ENCODE measurements at places on chromosomes 6 and 20.

DNA sequence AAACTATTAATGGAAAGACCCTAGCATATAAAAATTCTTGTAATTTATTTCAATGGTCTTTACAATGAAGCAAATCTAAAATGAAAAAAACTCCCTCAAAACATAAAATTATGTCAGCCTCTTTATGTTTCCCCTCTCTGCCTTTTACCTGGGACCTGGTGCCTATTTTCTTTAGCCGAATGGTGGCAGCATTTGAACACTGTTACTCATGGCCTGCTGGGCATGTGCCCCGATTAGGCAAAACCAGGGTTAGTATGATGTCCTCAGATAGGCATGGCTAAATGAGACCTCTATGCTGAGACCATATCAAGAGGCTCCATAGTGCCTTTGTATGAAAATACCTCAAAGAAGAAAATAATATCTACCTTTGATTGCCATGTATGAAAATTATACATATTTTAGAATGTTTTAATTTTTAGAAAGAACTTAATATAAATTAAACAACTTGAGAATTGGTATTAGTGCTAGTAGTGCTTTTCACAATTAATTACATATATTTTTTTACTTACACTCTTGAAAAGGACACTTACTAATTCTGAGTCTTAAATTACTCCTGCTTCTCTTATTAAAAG lies 22.5 kb upstream of the C6orf58 start:
- no peak for DNase-seq

GRCh38 chr6:24307881-24308280 lies 50.0 kb downstream of the DCDC2 start:
- no peak for DNase-seq

DNA sequence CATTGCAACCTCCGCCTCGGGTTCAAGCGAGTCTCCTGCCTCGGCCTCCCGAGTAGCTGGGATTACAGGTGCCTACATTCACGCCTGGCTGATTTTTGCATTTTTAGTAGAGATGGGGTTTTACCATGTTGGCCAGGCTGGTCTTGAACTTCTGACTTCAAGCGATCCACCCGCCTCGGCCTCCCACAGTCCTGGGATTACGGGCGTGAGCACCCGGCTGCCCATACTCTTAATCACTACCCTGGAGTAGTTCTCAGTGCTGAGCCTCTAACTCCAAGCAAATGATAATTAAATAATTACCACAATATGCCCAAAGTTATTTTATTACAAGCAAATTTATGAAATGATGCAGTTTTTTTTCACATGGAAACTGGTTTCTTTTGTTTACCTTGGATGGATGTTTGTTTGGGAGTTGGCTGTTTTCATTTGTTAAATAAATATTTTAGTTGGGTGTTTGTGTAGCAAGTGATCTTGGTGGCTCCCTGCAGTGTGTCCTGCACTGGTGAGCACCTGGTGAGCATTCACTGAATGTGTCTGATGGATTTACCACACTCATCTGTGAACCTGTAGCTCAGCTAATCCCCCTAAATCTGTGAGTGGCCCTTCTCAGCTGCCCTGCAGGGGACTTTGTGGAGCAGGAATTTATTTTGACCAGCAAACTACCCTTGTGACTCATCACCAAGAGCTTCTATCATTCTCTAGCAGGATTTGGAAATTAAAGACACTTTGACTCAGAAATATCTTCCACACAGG lies 36.9 kb downstream of the UTRN start:
- peak; percentile 97 for DNase-seq

DNA sequence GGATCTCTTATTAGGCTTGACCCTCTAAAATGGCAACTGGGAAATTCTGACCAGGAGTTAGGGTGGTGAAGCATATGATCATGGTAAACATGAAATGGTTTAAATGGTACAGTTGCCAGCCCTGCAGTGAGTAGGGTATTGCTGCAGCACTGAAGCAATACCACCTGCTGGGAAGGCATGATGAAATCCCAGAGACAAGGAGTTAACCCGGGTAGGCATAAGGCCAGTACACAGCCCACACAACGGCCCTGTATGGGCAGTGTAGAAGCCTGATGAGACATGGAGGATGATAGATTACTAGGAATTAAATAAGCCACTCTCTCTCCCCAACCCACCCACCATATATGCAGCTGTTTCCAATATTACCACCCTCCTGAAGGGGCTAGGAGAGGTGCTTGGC lies 197.4 kb upstream of the MOCS1 start:
- DNase-seq: no peak

GRCh38 chr6:35948725-35949124 lies 27.8 kb upstream of the SRPK1 start:
- DNase-seq: no peak

- no peak for DNase-seq
These were observed 91.9 kb downstream of the FOXF2 start for GRCh38 chr6:1481286-1481685.

- DNase-seq: no peak
These were observed 172.4 kb downstream of the PLCB4 start for GRCh38 chr20:9241232-9241692.

- DNase-seq: no peak
These were observed 11.1 kb downstream of the RRAGD start for GRCh38 chr6:89400912-89401399.

DNA sequence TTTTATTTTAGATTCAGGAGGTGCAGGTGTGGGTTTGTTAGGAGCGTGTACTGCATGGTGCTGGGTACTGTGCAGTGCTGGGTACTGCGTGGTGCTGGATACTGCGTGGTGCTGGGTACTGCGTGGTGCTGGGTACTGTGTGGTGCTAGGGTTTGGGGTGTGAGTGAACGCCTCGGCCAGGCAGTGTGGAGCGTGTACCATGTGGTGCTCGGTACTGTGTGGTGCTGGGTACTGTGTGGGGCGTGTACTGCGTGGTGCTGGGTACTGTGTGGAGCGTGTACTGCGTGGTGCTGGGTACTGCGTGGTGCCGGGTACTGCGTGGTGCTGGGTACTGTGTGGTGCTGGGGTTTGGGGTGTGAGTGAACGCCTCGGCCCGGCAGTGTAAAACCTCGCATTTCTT lies 62.9 kb downstream of the WDR27 start:
- DNase-seq: no peak

DNA sequence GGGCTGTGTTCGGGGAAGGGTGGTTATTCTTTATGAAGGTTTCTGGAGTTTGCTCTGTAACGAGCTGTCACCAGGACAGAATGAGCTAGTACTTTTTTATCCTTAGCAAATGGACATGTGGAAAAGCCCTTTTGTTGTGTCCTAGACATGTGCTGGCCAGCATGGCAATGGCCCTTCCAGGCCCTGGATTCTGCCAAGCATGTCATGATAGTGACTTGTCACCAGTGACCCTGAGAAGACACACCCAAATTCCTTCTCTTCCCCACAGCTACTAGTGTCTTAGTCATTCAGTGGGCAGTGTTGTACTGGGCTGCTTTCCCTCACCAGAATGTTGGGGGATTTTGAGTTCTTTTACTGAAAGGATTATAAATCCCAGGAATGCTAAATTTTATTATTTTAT lies 74.0 kb upstream of the XRN2 start:
- DNase-seq: no peak

DNA sequence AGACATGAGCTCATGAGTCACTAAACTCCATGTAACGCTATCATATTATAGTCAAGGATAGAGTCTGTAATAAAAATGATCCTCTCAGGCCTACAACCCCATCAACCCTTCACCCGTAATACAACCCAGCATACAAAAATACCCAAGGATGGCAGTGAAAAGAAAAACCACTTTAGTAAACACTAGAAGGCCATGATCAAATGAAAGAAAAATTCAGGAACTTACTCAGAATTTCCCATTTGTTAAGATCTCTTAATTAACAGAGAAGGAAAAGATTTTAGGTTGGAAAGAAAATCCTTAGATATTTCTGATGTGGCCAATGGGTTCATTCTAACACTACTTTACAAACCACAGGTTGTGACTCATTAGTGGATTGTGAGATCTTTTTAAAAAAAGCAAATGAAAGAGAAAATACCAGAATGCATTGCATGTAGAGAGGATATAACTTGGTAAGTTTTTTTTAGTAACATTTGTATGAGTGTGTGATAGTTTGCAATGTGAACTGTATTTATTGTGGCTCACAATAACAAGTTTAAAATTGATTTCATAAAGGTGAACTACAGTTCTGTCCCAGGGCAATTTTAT lies 8.0 kb upstream of the UBE2J1 start:
- DNase-seq: no peak

GRCh38 chr20:1955217-1955616 lies 38.6 kb downstream of the PDYN start:
- DNase-seq: no peak

GRCh38 chr6:98711380-98711779 lies 123.0 kb upstream of the POU3F2 start:
- DNase-seq: no peak

- DNase-seq: no peak
These were observed 74.9 kb downstream of the HS3ST5 start for GRCh38 chr6:114267897-114268296.

GRCh38 chr6:117025310-117025709 lies 148.3 kb downstream of the RFX6 start:
- no peak for DNase-seq

DNA sequence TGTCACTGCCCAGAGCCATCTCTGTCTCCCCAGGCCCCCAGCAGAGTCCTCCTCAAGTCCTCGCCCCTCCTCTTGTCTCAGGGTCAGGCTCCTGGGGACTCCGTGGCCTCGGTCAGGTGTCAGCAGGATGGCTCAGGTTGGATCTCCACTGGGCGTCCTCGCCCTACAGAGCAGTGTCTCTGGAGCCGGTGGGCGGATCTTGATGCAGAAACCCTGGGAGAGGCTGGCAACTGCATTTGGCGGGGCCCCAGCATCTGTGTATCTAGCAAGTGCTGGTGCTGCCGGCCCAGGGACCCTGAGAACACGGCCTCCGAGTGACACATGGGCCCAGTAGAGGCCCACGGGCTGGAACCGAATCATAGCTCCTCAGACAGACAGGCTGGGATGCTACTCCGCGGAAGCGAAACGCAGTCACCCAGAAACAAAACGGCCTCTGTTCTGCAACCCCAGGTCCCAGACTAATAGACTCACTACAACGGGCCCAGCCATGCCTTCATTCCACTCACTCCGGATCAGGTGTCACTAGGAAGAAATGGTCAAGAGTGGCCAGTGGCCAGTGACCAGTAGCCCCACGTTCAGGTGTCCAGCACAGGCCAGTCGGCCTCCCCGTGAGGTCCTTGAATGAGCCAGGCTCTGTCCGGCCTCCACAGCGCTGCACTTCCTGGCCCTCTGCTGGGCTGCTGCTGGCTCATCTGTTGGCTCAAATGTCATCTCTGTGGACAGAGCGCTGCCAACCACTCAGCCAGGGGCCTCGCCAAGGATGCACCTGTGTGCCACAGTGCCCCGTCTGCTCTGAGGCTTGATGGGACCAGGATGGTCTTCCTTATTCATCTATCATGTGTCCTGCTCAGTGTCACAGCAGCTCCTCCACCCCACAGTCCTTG lies 12.6 kb upstream of the FRMD1 start:
- DNase-seq: no peak

DNA sequence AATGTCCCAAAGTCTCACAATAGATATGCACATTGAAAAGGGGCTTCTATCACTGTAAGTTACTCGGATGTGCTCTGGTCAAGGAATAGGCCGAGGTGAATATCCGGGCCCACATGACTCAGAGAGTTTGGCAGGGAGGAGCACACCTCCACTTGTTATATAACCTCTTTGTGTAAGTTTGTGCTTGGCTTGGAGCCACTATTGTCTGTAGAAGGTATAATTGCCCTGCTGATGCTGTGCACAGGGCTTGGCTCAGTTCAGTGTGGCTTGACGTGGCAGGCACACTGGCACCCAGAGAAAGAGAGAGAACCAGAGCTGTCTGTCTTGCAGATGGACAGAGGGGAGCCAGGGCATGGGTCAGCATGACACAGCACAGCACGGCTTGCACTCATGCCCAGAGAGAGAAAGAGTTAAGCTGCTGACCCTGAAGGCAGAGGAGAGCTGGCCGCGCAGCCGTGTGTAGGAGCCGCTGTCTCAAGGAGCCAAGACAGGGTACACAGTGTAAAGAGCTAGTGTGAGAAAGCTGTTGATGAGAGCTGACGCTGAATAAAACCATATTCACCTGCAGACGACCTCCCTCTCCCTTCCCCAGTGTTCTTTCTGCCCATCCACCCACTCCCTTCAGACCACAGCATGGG lies 482.5 kb downstream of the C6orf118 start:
- DNase-seq: no peak

GRCh38 chr6:11804701-11805100 lies 26.1 kb upstream of the ADTRP start:
- no peak for DNase-seq

DNA sequence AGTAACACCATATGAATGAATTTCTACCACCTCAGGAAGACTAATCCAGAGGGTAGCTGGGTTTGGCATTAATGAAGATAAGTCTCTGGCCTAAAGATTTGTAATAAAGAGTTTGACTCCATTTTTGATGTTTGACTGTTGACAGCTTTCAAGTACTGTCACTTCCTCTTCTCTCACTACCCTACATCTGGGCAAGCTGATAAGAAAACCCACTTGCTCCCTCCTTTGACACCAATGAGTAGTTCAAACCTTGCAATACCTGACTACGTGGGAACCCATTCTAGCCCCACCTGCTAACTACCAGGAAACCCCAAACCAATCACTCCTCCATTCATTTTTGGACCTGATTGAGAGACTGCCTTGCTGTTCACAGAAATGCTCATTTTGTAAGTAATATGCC lies 621.5 kb downstream of the TENT5A start:
- no peak for DNase-seq

- DNase-seq: peak; percentile 54
These were observed 1567.8 kb upstream of the DEFB115 start for GRCh38 chr20:29689411-29690225.

GRCh38 chr20:25039697-25040437 lies 18.1 kb downstream of the ACSS1 start:
- peak; percentile 100 for DNase-seq

DNA sequence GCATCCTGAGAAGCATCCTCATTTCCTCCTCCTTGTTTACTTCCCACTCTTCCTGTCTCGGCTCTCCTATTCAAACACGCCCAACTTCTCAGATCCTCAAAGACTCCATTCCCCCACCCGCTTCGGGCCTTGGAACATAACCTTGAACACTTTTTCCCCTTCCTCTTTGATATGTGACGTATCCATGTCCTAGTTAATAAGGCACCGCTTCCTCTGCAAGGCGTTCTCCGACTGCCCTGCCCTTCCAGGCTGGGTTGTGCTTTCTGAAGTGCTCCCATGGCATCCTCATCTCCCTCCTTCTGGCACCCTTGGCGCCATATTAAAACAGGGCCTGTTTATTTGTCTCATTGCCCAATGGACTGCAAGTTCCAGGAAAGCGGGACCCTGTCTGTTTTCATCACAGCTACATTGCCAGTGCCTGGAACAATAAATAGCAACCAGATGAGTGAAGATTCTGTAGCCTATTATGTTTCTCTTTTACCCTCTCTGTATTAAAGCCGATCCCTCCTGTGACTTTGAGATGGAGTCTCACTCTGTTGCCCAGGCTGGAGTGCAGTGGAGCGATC lies 115.3 kb upstream of the TRAF3IP2 start:
- no peak for DNase-seq

DNA sequence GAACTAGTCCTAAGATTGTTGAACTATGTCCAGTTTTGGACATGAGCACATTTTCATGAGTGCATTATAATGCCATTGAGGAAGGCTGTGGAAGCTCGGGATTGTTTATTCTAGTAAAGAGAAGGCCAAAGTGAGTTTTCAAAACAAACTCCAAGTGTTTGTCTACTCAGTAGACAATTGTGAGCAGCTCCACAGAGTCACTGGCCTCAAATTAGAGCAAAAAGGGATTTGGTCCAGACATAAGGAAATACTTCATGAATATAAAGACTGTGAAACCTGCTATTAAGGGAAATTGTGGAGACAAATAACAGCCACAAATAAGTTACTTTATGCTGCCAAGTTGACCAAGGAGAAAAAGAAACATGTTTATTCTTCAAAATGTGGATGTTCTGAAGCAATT lies 42.6 kb upstream of the PREP start:
- DNase-seq: no peak
